ENCODE measurements at places on chromosomes 7 and 10.

- no peak for DNase-seq
Measured at GRCh38 chr7:137879357-137880158, 32.8 kb upstream of the DGKI start.

DNA sequence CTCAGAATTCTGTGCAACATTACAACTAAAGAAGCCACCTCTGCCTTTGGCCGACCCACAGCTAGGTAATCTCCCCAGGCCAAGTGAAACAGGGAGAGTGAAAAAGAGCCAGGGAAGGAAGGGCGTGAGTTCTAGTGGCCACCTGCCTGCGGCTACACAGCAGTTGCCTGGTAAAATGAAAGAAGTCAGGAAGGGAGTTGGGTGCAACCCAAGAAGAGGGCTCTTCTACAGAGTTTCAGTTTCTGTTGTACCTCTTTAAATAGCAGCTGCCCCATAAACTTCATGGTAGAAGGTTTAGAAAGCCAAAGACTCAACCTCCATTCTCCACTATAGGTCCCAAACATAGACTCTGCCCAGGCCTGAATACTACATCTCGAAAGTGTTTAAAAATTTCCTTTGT, 76.2 kb upstream of the TMEM168 start:
- DNase-seq: no peak

- no peak for DNase-seq
Measured at GRCh38 chr7:142557971-142558582, 191.2 kb upstream of the PRSS1 start.

DNA sequence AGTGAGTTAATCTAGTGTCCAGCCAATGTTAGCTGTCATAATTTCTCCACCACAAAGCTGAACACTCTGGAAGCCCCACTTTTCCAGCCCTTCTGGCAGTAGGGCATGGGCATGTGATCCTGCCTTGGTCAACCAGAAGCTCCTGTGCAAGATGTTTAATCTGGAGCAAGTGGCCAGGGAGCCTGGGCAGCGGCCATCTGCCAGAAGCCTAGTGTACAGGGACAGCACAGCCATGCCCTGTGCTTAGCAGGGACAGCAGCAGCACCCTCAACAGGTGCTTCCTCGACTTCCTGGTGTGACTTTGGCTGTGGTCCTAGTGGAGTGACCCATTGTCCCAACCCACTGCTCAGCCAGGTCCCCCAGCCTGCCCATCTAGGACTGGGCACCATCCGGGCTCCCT, 10.3 kb downstream of the RBP3 start:
- DNase-seq: peak; percentile 59

- no peak for DNase-seq
Measured at GRCh38 chr7:77354484-77354883, 61.7 kb downstream of the GSAP start.

- DNase-seq: no peak
Measured at GRCh38 chr10:23383637-23384036, 39.0 kb upstream of the C10orf67 start.
